ENCODE measurements at places on chromosomes 2 and 18.

GRCh38 chr2:240572141-240573031, 4.1 kb downstream of the RNPEPL1 start:
- no peak for DNase-seq

DNA sequence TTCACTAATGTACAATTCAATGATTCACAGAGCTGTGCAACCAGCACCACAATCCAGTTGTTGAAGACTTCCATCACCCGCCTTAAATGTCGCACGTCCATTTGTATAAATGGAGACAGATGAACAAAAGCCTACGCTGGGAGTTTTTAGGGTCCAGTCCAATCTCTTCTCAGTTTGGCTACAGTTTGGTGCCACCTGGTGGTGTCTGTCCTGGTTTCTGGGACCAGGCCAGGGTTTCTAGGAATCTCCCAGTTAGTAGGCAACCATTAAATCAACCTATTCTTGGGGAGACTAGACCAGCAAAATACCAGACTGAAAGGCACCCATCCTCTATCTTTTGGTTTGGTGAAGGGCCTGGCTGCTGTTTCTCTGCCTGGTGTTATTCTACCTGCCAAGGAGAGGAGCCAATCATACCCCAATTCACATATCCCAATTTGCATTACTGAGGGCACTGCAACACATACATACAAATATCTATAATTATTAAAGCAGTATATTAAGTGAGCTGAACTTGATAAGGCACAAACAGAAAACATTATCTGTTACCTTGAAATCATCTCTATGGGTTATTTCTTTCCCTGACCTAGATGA, 3.2 kb upstream of the DDX1 start:
- peak; percentile 69 for DNase-seq

DNA sequence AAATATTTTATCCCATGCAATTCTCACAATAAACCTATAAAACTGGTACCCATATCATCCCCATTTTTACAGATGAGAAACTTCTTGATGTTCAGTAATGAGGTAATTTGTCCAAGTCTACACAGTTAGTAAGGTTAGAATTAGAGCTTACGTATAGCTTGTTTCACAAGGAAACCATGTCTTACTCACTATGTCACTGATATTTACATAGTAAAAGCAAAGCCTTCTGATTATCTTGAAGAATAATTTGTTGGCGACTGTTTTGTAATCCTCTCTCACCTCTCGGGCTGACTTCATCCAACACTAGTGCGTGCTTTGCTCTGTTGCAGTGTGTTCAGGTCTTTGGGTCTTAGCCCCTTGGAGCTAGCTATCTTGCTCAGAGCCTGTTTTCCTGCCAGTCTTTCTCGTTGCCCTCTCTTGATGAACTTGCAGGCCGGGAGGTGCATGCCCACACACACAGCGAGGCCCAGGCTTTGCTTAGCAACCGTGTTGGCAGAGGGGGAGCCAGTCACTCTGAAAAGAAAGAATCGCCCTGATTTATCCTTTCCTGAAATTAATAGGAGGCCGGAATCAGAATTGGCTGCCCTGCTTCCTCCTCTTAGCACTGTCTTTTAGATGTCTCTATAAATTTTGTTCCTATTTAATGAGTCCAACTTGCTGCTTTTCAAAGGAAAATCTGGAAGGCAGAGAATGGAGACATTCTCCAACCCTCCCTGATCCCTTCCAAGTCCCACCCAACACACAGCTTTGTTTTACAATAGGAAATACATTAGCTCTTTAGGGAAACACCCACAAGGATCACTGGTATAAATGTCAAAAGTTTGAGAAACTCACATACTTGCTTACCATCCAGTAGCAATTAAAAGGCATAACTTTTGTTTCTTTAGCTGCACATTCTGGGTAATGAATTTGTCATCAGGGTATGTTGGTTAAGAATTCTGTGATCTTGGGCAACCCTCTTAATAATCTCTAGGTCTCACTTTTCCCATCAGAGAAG, 97.6 kb upstream of the SEC11C start:
- DNase-seq: no peak

- no peak for DNase-seq
These were observed 186.5 kb upstream of the NRP2 start for GRCh38 chr2:205495819-205496218.

DNA sequence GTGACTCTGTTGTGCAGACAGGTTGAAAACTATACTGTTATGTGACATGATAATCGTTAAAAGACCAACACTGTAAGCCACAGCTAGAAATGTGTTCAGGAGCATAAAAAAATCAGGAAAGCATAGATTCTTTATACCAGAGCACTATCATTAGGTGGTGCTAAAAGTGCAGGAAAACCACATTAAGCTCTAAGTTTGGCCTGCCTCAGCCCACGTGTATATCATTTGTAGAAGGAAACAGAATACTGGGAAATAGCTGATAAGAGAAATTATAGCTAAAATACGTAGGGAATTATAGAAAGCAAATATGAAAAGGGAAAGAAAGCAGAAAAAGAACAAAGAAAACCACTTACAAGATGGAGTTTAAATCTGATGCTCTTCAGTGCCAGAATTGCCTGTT, 26.5 kb upstream of the C2orf74 start:
- DNase-seq: peak; percentile 39

DNA sequence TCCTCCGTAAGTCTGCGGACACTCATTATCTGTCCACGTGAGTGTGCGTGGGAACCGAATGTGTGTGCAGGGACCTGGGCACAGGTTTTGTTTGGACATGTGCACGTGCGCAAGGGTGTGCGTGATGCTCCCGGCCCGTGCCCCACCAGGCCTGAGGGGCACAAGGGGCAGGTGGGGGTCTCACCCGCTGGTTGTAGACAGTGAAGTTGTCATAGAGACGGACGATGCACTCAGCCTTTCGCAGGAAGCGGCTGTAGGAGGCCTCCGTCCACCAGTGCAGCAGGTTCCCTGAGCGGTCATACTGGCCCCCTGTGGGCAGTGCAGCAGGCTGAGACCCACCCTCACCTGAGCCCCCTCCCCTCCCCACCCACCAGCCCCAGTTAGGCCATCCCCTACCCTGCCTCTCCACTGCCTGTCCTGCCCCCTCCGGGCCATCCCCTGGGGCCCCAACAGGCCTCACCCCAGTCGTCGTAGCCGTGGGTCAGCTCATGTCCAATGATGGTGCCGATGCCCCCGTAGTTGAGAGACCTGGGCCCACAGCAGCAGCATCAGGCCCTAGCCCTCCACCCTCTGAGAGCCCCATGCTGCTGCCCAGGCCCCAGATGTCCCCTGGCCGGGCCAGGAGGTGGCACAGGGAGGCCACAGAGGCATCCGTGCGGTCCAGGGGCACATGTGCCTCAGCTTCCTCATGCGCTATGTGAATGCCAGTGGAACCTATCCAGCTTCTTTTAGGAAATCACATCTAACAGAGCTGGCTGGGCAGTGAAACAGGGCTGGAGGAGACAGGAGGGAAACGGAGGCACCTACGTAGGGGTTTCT, 6.1 kb downstream of the ECEL1 start:
- no peak for DNase-seq

GRCh38 chr18:63135101-63135500, 184.5 kb downstream of the BCL2 start:
- DNase-seq: no peak

DNA sequence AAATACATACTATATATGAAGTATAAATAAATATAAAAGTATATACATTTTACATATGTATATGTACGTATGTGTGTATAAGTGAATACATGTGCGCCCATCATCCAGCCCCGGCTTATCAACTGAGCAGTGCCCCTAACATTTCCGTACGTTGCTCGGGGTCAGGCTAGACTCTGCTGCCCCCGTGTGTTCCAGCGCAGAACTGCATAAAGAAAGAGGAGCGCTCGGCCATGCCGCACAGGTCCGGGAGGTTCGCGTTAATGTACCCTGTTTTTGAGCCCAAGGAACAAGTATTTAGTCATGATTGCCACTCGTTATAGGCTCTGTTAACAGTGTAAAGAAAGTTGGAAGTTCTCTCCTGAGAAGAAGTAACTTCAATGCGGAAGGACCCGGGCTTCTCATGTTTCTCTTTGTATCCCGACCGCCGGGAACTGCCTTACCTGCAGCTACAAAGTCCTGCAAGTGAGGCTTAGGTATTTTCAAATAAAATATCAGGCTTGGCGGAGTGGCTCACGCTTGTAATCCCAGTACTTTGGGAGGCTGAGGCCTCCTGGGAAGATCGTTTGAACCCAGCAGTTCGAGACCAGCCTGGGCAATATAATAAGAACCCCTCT, 55.7 kb downstream of the CD8B2 start:
- DNase-seq: peak; percentile 84

All from D341Med (cell line).